Immature natural killer cell (primary cell): ENCODE measurements at places on chromosomes 2 and 18.
A peak's percentile ranks its signal among the peaks of the same experiment; 100 is the strongest.

DNA sequence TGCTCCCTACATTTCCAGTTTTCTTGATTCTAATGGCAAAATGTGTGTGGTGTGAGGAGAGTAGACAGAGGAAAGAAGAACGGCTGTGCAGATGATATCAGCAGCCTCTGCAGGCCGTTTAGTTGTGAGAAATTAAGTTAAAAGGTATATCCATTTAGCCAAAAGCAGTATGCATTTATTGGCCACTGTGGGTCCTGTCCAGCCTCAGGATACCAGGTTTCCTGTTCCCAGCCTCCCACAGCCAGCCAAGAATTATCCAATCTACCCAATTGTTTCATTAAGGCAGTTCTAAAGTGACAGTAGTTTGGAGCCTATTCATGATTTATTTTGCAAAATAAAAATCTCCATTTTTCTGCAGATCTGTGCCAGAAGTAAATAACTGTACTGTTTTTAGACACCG lies 107.5 kb downstream of the TMEM18 start:
- no peak for DNase-seq

DNA sequence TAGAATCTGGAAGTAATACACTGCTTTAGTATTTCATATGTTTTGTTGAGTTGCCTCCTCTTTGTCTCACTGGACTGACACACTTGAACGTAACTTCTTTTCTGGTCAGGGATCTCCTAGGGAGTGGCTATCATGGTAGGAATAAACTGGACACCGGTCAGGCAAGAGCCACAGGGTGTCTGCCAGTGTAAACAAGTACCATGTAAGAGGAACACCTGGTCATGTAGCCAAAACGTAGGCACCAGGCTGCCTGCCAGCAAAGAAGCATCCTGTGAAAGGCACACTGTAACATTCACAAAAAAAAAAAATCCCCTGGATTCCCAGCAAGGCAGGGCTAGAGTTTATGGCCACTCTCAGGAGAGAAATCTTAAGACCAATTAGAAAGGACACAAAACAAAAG lies 372.8 kb upstream of the RND3 start:
- no peak for DNase-seq

DNA sequence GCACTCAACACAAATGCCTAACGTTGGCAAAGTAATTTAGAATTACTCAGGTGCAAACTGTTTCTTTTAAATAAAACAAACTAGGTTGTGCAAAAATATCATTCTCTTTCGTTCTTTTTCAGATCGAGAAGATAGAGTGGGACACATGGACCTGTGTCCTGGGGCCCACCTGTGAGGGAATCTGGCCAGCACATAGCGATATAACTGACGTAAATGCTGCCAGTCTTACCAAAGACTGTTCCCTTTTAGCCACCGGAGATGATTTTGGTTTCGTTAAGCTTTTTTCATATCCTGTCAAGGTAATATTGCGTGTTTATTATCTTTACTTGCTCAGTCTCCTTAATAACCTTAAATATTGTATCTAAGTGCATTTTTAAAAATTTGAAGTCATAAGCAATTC lies 133.6 kb downstream of the RTN4 start:
- DNase-seq, result no peak

DNA sequence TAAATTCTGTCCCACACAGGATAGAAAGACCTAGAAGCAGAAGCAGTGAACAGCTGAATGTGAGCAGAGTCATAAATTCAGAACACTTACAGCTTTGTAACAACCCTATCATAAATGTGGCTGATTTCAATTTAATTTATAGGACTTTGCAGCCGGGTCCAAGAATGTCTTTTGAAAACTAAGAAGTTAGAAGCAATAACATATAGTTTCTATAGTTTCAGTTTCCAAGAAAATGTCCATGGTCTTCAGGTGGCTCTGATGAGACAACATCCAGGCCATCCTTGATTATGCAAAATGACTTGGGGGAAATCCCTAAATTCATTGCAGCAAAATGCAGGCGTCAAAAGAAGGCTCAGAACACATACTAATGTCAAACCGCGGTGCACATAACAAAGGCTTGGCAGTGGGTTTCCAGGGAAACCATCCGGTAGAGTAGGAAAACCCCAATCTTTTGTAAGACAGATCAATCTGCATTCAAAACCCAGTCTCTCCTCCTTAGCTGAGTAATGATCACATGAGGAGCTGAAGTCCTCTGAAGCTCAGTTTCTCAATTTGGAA lies 442.2 kb upstream of the ID2 start:
- peak; percentile 28 for DNase-seq

DNA sequence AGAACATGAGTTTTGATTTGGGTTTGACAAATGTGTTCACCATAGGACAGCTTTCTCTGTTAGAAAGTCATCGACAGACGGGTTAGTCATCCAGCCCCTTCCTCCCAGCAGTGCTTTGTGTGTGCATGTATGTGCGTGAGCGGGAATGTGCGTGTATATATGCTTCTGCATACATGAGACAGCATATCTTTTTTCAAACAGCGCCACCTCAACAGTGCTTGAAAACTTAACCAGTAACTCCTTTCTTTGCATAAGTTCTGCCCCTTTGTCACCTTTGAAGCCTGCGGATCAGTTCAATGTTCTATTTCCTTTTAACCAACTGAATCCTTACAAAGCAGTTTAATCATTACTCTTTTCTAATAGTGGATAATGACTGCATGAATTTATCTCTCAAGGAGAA lies 351.4 kb downstream of the LPIN1 start:
- no peak for DNase-seq

GRCh38 chr2:190607014-190607597 lies 41.8 kb upstream of the NAB1 start:
- no peak for DNase-seq

DNA sequence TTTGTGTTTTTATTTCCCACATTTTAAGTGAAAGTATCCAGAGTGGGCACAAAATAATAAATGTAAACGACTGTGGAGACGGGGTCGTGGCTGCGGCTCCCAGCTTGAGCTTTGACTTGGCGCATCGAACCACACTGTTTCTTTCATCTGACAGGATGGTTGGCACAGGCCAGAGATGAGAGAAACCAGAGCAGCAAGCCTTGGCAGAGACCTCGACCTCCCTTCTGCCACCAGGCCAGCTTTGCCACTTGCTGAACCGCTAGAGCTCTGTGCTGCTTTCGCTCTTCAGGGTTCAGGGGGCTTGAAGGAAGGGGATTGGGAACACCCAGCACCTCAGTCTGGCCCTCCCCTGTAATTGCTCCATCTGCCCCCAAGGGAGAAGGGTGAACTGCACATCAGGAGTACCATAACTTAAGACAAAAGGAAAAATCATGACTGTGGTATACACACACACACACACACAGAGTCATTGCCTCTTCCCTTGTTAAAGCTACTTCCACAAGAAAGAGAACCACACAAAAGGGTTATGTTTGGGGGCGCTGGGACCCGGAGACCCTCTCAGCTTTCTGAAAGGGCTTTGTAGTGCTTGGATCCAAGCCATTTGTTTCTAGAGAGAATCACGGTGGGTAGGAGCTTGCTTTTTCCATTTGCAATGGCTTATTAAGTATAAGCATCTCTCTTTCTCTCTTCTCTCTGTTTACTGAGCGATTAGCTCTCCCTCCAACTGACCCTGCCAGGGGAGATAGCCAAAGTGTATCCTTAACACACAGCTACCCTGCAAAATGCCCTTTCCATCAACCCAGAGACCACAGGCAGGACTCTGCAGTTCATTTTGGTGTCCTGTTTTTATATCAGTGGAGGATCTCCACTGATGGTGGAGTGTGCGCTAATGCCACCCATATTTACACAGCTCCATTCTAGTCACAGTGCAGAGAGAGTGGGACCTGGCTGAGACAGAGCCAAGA lies 23.0 kb downstream of the POU3F3 start:
- no peak for DNase-seq

- DNase-seq, result no peak
These were observed 247.7 kb downstream of the ZNF385B start for GRCh38 chr2:179613701-179614100.

DNA sequence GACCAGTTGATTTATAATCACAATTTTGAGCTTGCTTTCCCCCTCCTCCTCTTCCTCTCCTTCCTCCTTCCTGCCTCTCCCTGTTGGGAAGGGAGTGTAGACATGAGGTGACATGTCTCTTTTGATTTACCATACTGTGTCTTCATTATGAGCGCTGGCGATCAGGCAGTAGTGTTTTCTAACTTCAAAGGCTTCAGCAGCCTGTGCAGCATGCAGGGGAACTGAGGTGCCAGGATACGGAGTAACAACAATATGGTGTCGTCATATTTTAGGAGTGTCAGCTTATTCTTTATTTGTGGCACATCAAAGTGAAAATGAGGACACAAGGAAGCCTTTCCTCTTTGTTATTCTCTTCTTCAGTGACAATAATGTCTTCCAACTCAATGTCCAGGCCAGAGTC lies 864.2 kb downstream of the SLC4A3 start:
- DNase-seq, result no peak

GRCh38 chr2:424306-425171 lies 136.6 kb upstream of the ALKAL2 start:
- DNase-seq, result no peak

GRCh38 chr18:9900699-9901098 lies 13.1 kb upstream of the VAPA start:
- DNase-seq, result no peak

GRCh38 chr2:113896791-113897190 lies 6.9 kb downstream of the ACTR3 start:
- no peak for DNase-seq

GRCh38 chr2:222355860-222356259 lies 57.1 kb upstream of the PAX3 start:
- no peak for DNase-seq

- no peak for DNase-seq
These were observed 10.9 kb downstream of the SERPINB12 start for GRCh38 chr18:63553081-63553480.

- no peak for DNase-seq
These were observed 312.2 kb upstream of the EPAS1 start for GRCh38 chr2:45984896-45985473.

DNA sequence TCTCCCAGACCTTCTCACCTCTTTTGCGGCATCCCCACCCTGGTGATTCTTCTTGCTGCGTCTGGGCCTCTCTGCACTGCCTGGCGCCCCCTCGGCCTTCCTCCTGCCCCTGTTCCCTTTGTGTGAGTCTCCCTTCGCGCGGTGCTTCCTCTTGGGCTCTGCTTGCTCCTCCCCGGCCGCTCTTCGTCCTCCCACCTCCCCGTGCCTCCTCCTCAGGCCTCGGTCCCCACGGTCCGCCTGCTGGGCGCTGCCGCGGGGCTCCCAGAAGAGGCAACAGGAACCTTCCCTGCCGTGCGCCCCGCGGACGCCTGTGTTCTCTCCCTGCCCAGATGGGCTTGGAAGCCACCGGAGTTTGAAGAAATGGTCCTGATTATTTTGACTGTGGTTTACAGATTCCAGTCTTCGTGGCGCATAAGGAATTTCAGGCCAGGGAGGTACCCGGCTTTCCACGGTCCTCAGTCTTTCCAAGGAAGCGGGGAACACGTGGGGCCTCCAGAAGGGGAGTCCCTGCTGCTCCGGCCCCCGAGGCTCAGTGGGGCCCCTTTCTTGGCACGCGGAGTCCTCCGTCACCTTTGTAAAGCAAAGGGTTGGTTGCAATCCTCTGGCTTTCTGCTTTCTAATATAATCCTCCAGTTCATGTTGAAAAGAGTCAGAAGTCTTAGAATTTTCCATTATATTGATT lies 13.1 kb downstream of the RNU2-63P start:
- no peak for DNase-seq

- no peak for DNase-seq
These were observed 5.9 kb downstream of the LMAN2L start for GRCh38 chr2:96733931-96734330.

GRCh38 chr2:102977426-102978090 lies 215.7 kb downstream of the TMEM182 start:
- no peak for DNase-seq

- DNase-seq, result no peak
These were observed 85.7 kb upstream of the FRZB start for GRCh38 chr2:182951948-182952663.
